ENCODE measurements at places on chromosomes 11 and 22.

DNA sequence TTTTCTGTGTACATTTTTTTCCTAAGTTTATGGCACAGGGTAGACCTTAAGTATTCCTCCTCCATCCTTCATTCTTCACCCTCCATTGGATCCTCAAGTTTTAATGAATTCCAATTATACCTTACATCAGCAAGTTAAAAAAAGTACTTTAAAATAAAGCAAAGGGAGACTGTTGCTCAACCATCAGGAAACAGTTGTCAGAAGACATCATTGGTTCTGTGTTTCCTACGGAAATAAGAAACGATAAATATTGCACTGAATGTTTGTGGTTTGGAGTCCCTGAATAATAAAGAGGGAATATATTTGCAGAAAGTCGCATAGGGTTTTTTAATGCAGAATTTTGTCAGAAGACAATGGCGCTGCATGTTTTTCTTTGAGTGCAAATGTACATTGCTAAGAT lies 28.1 kb upstream of the LDHA start:
- no peak for DNase-seq

DNA sequence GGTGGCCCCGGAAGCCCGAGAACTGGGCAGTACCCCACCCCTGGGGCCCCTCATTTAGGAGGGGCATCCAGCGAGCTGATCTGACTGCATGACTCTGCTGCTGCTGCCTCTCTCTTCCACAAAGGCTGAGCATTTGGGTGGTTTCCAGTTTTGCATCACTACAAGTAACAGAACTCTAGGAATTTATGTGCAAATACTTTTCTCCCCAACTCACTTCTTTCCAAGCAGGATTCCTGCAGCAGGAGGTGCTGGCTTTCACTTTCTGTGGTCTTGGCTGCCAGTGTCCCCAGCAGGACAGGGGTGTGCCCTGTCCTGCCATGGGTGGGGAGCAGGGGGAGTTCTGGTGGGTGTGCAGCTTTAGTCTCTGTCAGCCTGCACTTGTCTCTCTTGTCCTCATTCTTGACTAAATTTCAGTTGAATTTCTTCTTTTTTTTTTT lies 21.2 kb downstream of the UPB1 start:
- DNase-seq = no peak

GRCh38 chr11:21350613-21351012 lies 681.2 kb downstream of the NELL1 start:
- no peak for DNase-seq

GRCh38 chr11:75338516-75339208 lies 12.8 kb downstream of the ARRB1 start:
- no peak for DNase-seq

- no peak for DNase-seq
Observed at GRCh38 chr22:43901976-43902643, 10.3 kb upstream of the PNPLA5 start.

- DNase-seq = no peak
Observed at GRCh38 chr11:1231396-1232020, 8.6 kb downstream of the MUC5B start.

DNA sequence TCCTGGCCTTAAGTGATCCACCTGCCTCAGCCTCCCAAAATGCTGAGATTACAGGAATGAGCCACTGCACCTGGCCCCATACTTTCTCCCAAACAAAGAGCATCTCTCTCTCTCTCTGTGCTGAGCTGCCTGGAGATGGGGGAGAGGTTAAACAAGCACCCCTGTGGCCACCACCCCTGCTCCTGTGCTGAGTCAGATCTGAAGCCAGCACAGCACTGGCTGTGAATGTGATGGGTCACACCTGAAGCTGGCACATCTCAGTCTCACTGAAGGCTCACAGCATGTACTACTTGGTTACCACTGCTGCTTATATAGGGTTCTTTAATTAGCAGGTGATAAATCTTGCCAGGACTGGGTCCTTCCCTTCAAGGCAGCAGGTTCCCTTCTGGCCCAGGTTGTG lies 10.8 kb upstream of the WEE1 start:
- DNase-seq = no peak

GRCh38 chr22:37186228-37186996 lies 1.6 kb downstream of the C1QTNF6 start:
- DNase-seq = no peak

DNA sequence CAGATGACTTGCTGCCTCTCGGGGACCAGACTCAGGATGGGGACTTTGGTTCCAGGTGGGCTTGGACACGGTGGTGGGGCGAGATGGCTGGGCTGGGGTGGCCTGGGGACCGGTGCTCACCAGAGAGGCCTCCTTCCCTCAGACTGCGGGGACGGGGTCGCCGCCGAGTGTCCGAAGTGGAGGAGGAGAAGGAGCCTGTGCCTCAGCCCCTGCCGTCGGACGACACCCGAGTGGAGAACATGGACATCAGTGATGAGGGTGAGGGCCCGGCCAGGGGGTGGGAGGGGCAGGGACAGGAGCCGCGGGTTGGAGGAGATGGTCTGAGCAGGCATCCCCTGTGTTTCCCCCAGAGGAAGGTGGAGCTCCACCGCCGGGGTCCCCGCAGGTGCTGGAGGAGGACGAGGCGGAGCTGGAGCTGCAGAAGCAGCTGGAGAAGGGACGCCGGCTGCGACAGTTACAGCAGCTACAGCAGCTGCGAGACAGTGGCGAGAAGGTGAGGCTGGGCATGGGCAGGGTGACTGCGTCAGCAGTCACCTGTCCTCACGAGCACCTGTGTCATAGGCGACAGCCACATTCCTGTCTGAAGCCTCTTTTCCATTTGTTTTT lies 5.9 kb downstream of the SART1 start:
- no peak for DNase-seq

GRCh38 chr11:4418403-4418802 lies 24.9 kb upstream of the TRIM21 start:
- DNase-seq = no peak

DNA sequence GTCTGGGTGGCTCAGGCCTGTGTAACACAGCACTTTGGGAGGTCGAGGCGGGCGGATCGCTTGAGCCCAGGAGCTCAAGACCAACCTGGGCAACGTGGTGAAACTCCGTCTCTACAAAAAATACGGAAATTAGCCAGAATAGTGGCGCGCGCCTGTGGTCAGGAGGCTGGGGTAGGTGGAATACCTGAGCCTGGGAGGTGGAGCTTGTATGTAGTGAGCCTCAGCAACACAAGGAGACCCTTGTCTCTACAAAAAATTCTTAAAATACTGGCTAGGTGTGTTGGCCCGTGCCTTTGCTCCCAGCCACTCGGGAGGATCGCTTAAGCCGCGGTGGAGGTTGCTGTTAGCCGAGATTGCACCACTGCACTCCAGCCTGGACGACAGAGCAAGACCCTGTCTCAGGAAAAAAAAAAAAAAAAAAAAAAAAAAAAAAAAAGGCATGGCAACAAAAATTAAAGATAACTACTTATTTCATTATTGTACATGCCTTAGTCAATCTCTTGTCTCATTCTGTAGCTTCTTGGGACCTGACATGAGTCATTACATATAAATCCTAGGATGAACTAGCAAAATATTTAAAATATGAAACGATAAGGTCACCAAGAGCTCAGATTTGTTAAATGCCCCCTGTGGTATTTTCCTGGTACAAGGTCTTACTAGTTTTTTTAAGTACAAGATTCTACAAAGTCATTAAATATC lies 1.1 kb downstream of the TAF1D start:
- DNase-seq = no peak

DNA sequence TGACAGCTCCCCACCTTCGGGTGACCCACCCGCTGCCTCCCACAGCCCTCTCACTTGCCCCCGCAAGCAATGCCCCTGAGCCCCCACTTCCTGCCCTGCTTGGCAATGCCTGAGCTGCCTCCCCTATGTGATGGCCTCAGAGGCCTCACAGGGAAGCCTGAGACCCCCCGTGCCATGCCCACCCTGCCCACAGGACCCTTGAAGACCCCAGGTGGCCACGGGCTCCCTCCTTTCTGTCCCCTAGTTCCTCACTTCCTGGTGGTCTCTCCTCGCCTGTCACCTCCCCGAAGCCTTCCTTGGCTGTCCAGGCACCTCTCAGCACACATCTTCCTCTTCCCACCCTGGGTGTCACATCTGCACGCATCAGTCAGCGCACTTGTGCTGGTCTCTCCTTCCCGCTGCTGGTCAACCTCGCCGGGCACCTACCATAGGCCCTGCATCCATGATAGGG lies 90.5 kb downstream of the BRD1 start:
- DNase-seq = no peak

DNA sequence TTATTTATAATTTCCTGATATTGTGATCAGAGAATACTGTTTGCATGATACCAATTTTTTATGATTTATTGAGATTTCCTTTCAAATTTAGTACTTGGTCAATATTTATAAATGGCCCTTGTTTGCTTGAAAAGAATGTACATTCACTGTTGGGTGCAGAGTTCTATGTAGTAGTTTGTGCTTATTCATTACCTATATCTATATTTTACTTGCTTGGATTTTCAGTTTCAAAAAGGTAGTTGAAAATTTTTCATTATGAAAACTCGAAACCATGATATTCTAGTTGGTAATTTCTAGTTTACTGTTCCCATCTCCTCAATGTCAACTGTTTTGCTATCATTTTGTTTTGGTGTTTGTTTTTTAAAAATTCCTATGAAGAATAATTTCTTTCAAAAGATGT lies 155.7 kb downstream of the AASDHPPT start:
- no peak for DNase-seq

GRCh38 chr11:112516261-112516660 lies 255.6 kb upstream of the PLET1 start:
- DNase-seq = no peak

DNA sequence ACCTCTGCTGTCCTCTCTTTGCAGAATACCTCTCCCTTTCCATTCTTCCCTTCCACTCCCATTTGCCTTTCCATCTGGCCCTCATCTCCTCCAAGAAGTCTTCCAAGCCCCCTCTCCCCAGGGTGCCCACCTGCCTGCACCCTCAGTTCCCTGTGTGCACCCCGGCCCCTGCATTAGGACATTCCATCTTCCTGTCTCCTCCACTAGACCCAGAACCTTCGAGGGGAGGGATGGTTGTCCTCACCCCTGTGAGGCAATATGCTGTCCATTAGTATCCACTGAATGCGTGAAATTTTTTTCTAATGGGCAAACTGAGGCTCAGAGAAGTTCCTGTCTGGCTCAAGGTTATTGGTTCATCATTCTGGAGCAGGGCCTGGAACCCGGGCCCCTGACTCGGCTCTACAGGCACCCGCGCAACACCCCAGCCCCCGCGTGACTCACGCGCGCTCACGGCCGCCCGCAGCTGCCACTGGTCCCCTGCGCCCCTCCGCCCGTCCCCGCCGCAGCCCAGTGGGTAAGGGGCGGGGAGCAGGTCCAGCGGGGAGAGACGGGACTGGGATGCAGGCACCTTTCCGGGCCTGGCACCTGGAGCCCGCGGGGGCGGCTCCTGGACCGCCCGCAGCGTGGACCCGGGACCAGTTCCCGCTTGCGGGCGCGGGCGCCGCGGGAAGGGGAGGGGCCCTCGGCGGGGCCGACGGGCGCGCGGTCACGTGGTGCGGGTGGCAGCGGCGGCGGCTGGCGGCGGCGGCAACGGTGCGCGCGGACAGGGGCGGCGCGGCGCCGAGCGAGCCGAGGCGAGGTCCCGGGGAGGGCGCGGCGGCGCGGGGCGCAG lies 7.0 kb downstream of the SEPTIN3 start:
- DNase-seq = no peak

DNA sequence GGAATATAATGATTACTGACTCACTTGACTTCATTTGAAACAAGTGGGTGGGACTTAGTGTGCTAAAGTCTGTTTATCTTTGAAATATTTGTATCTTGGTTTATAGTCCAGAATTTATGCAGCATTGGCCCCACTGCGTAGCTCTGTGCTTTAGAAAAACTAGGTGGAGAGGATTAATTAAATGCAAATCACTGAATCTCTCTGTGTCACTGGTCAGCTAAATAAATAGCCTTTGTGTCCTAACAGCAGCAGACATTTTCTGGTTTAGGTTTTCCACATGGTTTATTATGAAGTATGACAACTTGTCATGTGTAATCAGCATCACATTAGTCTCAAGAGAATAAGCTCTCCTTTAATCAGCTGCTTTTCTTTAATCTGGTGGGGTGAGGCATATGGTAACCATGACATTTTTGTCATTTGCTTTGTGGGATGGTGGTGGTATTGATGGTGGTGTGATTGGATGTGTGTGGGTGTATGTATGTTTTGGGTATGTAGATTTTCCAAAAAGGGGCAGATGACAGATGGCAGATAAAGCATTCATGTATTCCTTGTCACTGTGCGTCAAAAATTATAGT lies 33.9 kb downstream of the BCL2L13 start:
- DNase-seq = no peak

GRCh38 chr22:42277988-42278776 lies 7.7 kb upstream of the TCF20 start:
- DNase-seq = no peak

DNA sequence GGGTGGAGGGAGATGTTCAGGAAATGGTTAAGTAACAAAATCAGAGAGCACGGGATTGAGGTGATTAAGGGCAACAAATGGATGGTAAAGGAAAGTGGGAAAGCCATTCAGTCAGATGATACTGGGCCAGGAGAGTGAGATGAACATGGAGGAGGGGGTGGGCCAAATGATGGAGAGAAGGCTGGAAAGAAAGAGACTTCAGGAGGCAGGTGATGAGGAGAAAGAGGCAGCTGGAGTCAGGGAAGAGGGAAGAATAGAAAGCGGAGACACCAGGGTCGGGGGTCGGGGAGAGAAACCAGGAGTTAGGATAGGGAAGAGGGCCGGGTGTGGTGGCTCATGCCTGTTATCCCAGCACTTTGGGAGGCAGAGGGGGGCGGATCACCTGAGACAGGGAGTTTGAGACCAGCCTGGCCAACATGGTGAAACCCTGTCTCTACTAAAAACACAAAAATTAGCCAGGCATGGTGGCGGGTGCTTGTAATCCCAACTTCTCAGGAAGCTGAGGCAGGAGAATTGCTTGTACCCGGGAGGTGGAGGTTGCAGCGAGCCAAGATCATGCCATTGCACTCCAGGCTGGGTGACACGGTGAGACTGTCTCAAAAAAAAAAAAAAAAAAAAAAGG lies 4.7 kb upstream of the KDM2A start:
- no peak for DNase-seq

DNA sequence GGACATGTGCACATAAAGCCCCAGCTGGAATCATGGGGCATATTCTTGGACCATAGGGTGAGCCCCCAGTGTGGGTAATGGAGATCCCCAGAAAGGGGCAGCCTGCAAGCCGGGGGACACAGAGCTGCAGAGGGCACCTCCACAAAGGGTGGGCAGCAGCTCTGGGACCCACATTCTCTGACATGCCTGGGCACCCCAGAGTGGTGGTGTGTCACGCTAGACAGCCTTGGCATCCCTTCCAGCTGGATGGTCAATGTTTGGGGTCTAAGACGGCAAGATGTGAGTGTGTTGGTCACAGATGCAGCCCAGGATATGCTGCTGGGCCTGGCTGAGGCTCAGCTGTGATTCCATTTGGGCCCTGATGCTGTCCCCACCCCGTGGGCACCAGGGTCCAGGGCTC lies 9.7 kb downstream of the ADORA2A start:
- DNase-seq = no peak

DNA sequence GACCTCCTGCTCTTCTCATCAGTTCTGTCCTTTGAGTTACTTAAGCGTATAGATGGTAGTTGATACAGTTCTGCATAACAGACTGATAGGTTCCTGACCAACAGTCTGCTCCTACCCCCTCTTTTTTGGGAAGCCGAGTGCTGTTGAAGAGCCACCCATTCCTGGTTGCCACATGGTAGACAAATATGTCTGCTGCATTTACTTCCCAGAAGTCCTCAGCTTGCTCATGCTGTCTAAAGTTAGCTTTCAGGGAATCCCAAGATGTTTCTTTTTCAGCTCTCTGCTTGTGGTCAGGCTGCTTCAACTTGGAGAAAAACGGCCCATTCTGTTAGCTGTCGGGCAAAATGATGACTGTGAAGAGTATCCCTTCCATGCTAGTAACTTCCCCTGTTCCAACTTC lies 48.7 kb downstream of the C22orf31 start:
- no peak for DNase-seq

Measured in stimulated activated CD8-positive, alpha-beta memory T cell treated with anti-CD3 and anti-CD28 coated beads, Interleukin-4, amount 100 ng/mL, for 4 hours (primary cell).